ENCODE measurements at places on chromosomes 5 and 9. TPM values are rescaled to one million over a fixed set of nuclear protein-coding genes. Genes with fewer than 3 reads are reported as not detected.
A peak's percentile ranks its signal among the peaks of the same experiment; 100 is the strongest.

DNA sequence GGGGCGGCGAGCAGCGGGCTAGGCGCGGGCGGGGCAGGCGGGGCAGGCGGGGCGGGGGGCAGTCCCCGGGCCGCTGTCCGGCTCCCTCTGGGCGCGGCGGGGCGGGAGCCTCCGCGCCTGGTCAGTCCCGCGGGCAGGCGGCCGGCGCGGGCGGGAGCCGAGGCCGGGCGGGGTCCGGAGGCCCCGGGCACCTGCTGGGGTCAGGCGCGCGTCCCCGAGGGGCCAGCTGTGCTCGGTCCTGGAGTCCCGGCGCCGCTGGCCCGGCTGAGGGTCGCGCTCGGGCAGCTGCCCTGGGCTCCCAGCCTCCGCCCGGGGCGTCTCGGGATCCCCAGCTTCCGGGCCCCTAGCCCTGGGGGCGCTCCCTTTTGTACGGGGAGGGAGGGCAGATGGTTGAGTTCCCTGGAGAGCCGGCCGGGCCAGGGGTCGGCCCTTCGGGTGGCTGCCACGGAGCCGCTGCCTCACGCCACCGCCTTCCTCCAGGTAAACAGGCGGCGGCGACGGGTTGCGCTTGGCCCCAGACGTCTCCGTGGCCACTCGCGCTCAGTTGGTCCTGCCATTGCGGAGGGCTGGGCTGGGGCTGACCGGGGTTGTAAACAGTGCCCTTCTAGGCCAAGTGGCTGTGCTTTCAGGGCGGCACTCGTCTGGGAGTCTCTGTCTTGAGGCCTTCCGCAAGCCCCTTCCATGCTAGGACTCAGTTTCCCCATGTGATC is 473 bp downstream of the ZBTB34 start:
- peaks cover 7% of the 10 kb centered on the region for H3K36me3 ChIP-seq
- H3K27me3 ChIP-seq, result no peaks in the 10 kb centered on the region
- peak overlapping the region; percentile 62 for H3K4me3 ChIP-seq
- H3K27ac ChIP-seq, result peak overlapping the region; percentile 41
- peak; percentile 37 for DNase-seq

FAXDC2 gene
- total RNA-seq, result 1.4 TPM

- H3K36me3 ChIP-seq, result no peaks in the 10 kb centered on the region
- H3K4me1 ChIP-seq, result no peaks in the 10 kb centered on the region
- no peak for DNase-seq
- no peaks in the 10 kb centered on the region for H3K27me3 ChIP-seq
- no peak overlapping the region for H3K27ac ChIP-seq
- no peak overlapping the region for H3K4me3 ChIP-seq
Measured at GRCh38 chr5:33321026-33321425, 119.7 kb upstream of the TARS1 start.

DNA sequence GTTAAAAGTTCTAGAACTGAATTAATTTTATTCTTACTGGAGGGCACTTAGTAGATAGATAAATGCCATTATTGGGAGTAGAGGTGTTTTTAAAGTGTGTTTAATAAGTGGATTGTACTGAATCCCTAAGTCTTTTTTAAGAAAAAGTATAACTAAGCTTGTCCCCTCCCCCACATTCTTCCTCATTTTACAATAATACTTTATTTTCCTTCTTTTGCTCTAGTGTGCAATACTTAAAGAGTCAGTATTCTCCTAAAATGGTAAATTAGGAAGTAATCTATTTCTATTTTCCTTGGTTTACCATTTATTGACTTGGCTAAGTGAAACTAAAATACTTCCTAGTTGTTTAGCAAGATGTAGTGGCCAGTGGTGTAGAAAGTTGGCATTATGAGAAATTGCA is 11.6 kb downstream of the UBLCP1 start:
- H3K27me3 ChIP-seq, result no peaks in the 10 kb centered on the region
- no peak overlapping the region for H3K27ac ChIP-seq
- H3K4me1 ChIP-seq, result no peaks in the 10 kb centered on the region
- H3K36me3 ChIP-seq, result peaks cover 79% of the 10 kb centered on the region

DNA sequence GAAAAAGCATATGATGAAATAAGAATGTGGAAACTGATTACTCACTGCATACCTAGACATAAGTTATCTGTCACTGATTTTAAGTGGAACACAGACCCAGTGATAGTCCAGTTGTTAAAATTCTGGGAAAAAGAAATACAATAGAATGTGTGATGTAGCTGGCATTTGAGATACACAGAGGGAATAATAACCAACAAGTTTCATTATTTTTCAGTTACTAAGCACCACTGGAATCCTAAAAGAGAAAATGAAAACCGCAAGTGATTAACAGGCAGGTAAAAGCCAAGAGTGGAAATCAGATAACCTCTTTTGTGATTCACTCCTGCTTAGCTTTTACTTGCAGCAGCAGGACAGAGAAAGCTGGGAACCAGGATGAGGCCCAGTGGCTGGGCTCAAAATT is 994.0 kb upstream of the SEMA6A start:
- H3K4me1 ChIP-seq, result no peaks in the 10 kb centered on the region
- H3K27ac ChIP-seq, result no peak overlapping the region

PFN3 gene
- not detected for total RNA-seq

DNA sequence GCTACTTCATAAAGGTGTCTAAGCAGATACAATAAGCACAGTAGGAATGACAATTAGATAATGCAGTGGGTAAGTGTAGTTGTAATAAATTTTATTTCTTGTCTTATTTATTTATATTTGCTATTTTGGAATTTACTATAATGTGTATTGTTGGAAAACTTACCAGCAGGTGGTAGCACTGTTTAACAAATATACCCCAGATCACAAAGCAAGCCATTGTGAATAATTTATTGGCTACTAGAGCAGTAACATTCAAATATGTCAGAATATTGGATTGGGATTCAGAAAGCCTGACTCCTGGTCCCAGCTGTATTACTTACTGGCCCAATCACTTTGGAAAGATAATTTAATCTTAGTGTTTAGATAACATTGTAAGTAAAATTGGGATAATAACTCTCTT is 78.0 kb downstream of the ISOC1 start:
- H3K36me3 ChIP-seq, result no peaks in the 10 kb centered on the region
- H3K27me3 ChIP-seq, result no peaks in the 10 kb centered on the region
- no peak overlapping the region for H3K27ac ChIP-seq
- H3K4me1 ChIP-seq, result no peaks in the 10 kb centered on the region
- no peak overlapping the region for H3K4me3 ChIP-seq
- no peak for DNase-seq
